ENCODE measurements at places on chromosomes 16 and 17.

- DNase-seq = no peak
These were observed 20.6 kb downstream of the CBLN1 start for GRCh38 chr16:49260956-49261530.

DNA sequence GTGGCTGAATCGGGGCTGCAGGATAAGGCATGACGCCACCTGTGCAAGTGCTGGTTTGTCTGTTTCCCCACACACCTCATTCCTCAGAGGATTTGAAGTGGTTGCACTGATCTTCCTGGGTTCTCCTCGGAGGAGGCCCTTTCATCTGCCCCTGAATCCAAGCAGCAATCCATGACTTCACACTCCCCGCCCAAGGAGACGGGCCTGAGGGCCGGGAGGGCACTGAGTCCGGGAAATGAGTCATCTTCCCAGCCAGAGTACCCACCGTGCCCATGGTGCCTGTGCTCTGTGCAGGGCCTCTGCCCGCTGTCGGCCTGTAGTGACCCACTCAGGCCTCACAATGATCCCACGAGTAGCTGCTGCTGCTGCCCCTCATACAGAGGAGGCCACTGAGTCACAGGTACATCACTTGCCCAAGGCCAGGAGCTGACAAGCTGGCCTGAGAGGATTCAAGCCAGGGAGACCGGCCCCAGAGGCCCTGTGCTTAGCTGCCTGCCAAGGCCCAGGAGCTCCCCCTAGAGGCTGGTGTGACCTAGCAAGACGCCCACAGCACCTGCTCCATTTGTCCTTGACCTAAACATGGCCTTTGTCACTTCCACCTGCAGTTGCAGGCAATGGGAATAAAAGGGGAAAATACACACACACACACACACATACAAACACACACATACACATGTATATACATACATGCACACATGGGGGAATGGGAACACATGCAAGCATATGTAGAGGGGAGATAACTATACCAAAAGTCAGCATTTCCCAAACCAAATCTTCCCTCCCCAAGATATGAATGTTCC, 240.0 kb downstream of the C16orf95 start:
- DNase-seq = no peak

- no peak for DNase-seq
These were observed 17.5 kb downstream of the GUCY2D start for GRCh38 chr17:8019665-8020650.

DNA sequence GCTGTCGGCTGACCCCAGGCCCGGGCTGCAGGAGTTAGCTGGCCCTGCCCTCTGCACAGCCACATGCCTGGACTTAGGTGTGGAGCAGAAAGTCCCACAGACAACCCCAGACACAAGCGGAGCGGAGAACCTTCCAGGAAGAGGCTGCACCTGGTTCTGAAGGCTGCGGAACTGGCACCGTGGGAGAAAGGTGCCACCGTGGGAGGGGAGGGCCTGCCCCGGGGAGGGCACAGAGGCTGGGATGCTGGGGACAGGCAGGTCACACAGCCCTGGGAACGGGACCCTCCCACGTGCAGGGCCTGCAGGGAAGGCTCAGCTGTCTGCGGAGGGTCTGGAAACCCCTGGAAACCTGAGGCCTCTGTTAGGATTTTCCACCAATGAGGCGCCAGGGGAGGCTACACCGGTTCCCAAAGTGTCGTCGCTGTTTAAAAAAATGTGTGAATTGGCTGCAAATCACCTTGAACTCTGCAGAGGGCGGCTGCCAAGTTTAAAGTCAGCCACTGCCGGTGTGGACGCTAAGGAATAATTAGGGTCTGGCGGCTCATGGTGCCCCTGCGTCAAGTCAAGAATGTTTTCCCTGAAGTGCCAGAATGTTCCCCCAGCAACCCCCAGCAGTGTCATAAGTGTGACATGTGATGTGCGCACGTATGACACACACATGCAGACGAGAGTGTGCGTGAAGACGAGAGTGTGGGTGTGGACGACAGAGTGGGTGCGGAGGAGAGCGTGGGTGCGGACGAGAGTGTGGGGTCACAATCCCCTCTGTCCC, 50.9 kb upstream of the PABPN1L start:
- no peak for DNase-seq

DNA sequence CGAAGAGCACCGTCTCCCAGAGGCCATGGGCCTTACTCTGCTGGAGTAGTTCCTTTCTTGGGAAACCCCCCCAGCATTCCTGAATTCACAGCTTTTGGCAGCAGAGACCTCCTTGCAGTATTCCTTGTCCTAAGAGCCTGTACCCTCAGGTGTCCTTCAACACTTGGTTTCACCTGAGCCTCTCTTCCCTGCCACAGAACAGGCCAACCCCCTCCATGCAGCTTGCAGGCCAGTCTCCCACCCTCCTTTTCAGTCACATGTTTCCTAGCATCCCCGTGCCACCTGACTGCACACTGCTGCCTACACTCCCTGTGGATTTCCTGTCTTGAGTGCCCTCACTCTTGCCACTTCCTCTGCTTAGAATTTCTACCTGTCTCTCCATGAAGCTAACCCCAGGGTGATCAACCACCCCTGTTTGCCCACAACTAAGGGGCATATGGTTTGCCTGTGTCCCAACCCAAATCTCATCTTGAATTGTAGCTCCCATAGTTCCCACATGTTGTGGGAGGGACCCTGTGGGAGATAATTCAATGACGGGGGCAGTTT, 65.5 kb downstream of the DYNLRB2 start:
- no peak for DNase-seq

GRCh38 chr16:1309888-1310831, 724 bp downstream of the UBE2I start:
- DNase-seq = no peak

- DNase-seq = no peak
These were observed 101.6 kb downstream of the CYTH1 start for GRCh38 chr17:78680436-78680835.

Measured in NCI-H1694 treated with DMSO at 0.1 percent for 48 hours (cell line).